ENCODE measurements at places on chromosomes 4 and X. TPM values are rescaled to one million over a fixed set of nuclear protein-coding genes. Genes with fewer than 3 reads are reported as not detected.

The PAGE5 gene
- total RNA-seq: not detected

The CD38 gene
- 7.9 TPM for total RNA-seq

The FREM3 gene
- not detected for total RNA-seq

The PAGE2B gene
- not detected for total RNA-seq

The ARMCX2 gene
- total RNA-seq: not detected

The MGARP gene
- total RNA-seq: 0.67 TPM

The CAPN6 gene
- not detected for total RNA-seq

The AADAT gene
- 8.7 TPM for total RNA-seq

The ANKRD37 gene
- total RNA-seq: 3.4 TPM

The H2BW2 gene
- total RNA-seq: not detected

The ZNF280C gene
- 2.7 TPM for total RNA-seq

The POU3F4 gene
- total RNA-seq: not detected

Measured in A549 treated with CpdA at 1 μM for 4 hours (cell line).